ENCODE measurements at places on chromosomes 7 and 10. TPM values are rescaled to one million over a fixed set of nuclear protein-coding genes. Genes with fewer than 3 reads are reported as not detected.

GRCh38 chr10:124091646-124092249 is 1.6 kb downstream of the CHST15 start:
- DNase-seq: no peak

- DNase-seq: no peak
These were observed 81.0 kb downstream of the RNF216 start for GRCh38 chr7:5700391-5700985.

GRCh38 chr7:48299580-48300169 is 128.4 kb downstream of the ABCA13 start:
- DNase-seq: no peak

The OLAH gene
- total RNA-seq: not detected

DNA sequence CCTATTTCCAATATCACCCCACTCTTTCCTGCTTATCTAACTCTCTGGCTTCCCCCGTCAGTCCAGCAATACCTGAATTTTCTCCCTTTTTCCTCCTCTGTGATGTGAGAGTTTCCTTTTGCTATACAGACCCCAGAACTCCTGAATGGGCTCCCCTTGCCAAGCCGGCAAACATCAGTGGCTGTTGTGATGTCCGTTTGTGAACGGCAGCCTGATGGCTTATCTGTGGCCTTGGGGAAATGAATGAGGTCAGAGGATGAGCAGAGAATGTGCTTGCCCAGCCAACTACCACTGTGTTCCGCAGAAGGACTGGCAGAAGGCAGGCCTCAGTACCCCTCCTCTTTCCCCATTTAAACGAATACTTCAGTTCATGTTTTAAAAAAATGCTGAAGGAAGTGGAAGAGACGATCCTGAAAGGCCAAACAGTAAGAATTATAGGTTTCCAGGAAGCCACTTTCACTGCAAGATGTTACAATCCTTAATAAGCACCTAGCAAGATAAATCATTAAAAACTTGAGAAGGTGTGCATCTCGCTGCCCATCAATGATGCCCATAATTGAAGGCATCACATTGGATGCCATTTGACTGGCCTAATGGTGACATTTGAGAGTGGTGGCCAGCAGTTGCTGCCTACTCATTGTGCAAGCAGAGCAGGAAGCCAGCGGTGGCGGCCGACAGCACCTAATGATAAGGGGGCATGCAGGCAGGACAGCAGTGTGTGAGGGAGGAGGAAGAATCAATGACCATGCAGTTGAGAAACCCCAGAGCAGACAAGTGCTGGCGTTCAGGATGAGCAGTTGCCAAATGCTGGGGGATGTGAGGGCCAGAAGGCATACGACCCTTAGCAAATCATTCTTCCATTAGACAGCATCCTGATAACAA is 31.5 kb downstream of the SLC18A2 start:
- DNase-seq: no peak

GRCh38 chr10:70613941-70614340 is 11.4 kb upstream of the PRF1 start:
- no peak for DNase-seq

DNA sequence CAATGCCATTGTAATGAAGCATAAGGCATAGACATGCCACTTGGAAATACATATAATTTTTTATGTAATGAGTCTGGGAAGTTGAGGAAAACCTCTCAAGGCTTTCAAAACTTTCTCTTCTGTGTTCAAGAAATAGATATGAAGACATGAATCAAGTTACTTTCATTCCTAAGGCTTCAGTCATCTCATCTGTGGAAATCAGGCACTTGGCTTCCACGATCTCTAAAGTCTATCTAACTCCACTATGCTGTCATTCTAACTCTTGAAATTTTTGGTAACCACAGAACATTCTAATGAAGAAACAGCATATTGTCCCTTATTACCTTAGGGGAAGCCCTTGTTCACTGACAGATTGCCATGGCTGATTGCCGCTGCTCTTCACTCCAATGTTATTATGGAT is 242.6 kb downstream of the CNTNAP2 start:
- DNase-seq: no peak

The DPYSL4 gene
- 61.9 TPM for total RNA-seq

DNA sequence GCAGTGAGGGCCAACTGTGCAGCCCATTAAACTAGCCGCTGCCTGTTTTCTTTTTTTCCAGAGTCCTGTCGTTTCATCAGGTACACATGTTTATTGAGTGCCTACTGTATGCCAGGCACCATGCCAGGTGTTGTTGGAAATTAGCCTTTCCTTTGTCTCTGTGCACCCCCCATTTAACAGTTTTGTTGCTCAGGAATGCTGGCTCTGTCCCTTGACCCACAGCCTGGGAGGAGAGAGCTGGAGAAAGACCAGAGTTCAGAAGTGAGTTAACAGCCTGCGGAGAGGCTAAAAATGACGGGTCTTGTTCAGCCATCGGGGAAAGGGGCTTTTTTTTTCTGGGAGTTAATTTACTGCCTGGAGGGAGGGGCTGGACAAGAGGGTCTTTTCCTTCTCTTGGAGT is 1.3 kb downstream of the LRMDA start:
- no peak for DNase-seq

The CTBP2 gene
- total RNA-seq: 113 TPM

The PPP1R17 gene
- 4.5 TPM for total RNA-seq

GRCh38 chr10:17022466-17022825 is 107.2 kb downstream of the CUBN start:
- no peak for DNase-seq

The PNLIPRP3 gene
- not detected for total RNA-seq

- DNase-seq: no peak
These were observed 2.2 kb upstream of the SKIDA1 start for GRCh38 chr10:21527598-21528235.

Data from type B pancreatic cell (in vitro differentiated cells).